ENCODE measurements at places on chromosomes 12 and 14.

GRCh38 chr14:69052181-69052601, 73.1 kb upstream of the ACTN1 start:
- no peak for DNase-seq

DNA sequence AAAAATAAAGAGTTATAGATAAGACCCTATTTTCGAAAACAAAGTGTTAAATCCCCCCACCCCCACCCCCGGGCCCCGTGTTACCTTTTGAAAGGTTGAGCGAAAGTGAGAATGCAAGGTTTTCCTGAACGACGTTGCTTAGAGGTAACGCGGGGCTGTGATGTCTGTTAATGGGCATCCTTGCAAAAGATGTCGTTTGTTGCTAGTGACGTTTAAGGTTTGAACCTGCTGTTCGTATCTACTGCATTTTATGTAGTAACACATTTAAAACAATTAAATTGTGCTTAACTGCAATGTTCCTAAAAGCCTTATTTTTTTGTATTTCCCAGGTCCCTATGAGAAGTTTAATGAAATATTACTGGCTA, 1.2 kb downstream of the CPSF6 start:
- DNase-seq, result no peak

- no peak for DNase-seq
Observed at GRCh38 chr14:72975770-72976169, 49.5 kb downstream of the DCAF4 start.

- no peak for DNase-seq
Observed at GRCh38 chr12:124024263-124024678, 51.3 kb downstream of the ZNF664 start.

DNA sequence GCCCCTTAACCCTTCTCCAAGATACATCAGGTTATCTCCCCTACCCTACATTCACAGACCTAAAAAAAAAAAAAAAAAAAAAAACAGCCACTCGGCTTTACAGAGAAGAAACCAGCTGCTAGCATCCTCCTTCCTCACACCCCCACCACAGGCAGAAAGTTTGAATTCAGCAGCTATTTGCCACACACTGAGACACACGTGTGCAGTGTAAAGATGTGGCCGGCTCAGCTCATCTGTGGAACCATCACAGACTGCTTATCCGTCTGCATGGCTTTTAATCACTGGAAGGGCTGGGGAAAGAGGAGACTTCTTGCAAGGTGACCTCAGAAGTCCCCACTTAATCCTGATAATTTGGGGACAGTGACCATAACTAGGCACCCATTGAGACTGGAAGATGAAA, 50.0 kb downstream of the VWF start:
- no peak for DNase-seq
